ENCODE measurements at places on chromosomes 3 and 15.

DNA sequence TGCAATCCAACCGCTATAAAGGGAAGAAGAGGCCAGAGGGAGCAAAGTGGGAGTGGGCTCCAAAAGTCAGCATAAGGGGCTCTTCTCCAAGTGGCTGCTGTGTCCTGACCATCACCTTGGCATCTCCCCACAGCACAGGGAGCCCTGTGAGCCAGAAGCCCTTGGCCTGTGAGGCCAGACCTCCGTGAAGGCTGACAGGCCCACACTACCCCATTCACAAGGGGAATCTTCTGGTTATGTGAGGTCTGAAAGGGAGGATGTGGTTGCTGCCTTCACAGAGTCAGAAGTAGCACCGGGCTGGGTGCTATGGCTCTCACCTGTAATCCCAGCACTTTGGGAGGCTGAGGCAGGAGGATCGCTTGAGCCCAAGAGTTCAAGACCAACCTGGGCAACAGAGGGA, 2.6 kb upstream of the ULK3 start:
- peak overlapping the region; percentile 90 for H3K4me3 ChIP-seq
- H3K27ac ChIP-seq = peak overlapping the region; percentile 96
- H3K4me1 ChIP-seq = peaks cover 45% of the 10 kb centered on the region

DNA sequence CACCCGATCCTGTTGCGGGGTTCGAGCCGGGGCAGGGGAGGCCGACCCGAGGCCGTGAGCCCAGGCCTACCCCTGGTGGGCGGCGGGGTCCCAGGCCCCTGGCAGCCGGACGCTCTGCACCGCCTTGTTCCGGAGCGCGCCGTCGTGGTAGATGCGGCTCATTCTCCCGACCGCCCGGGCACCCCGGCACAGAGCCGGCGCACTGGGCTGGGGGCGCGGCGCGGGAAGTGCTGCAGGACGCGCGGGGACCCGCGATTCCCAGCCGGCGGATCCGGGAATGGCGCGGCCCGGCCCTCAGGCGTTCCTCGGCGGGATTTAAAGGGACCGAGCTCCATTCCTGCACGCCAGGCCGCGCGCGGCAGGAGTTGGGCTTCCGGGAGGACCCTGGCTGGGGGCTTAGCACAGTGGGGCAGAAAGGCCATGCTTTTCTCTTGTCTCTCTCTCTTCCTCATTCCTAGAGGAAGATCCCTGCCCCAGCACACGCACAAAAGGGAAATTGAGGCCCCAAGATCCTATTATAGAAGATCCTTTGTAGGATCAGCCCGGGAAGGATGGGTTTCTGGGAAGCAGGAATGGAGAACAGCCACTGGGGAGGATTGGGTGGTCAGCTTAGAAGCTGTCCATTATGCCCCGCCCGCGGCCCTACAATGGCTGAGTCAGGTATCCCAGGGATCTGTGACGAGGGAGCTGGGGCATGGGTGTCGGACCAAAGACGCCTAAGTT, at the start of gene ARPIN:
TSS of gene ARPIN (minus strand) at position 279 of the 723 bp plus-strand sequence. CDS start at position 162, 117 bp downstream.
- peaks cover 30% of the 10 kb centered on the region for H3K27me3 ChIP-seq
- H3K36me3 ChIP-seq = no peaks in the 10 kb centered on the region
- DNase-seq = peak; percentile 35
- no peaks in the 10 kb centered on the region for H3K4me1 ChIP-seq

DNA sequence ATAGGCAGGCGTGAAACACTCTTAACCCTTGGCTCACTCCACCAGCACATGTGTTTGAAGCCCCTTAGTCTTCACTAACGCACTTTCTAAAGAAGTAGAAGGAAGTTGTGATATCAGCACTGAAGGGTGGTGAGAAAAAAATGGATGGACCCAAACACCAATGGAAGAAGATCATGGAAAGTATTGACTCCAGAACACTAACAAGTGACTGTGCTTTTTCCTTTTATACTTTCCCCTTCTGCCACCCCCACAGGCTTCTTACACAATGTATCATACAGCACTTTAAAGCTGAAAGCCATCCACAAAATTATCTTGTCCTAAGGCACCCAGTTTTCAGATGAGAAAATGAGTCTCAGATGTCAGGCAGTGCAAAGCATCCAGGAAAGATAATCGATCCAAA, 93.9 kb upstream of the PHLDB2 start:
- H3K27ac ChIP-seq = no peak overlapping the region
- H3K27me3 ChIP-seq = no peaks in the 10 kb centered on the region
- DNase-seq = no peak
- peaks cover 22% of the 10 kb centered on the region for H3K4me1 ChIP-seq

DNA sequence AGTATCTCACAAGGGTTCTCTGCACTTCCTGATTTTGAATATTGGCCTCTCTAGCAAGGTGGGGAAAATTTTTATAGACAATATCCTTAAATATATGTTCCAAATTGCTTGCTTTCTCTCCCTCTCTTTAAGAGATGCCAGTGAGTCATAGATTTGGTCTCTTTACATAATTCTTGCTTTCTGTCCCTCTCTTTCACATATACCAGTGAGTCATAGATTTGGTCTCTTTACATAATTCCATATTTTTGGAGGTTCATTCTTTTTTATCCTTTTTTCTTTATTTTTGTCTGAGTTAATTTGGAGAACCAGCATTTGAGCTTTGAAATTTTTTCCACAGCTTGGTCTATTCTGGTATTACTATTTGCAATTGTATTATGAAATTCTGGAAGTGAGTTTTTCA, 77.7 kb upstream of the NUDT16 start:
- H3K27me3 ChIP-seq = peaks cover 8% of the 10 kb centered on the region
- H3K27ac ChIP-seq = no peak overlapping the region
- no peaks in the 10 kb centered on the region for H3K36me3 ChIP-seq
- H3K4me3 ChIP-seq = no peak overlapping the region
- DNase-seq = no peak

- H3K27ac ChIP-seq = peak overlapping the region; percentile 8
- peaks cover 24% of the 10 kb centered on the region for H3K4me1 ChIP-seq
- no peaks in the 10 kb centered on the region for H3K27me3 ChIP-seq
Measured at GRCh38 chr15:62046078-62046743, 14.0 kb downstream of the VPS13C start.

- no peak for DNase-seq
- H3K36me3 ChIP-seq = no peaks in the 10 kb centered on the region
- no peak overlapping the region for H3K27ac ChIP-seq
- H3K4me3 ChIP-seq = no peak overlapping the region
- H3K4me1 ChIP-seq = no peaks in the 10 kb centered on the region
Measured at GRCh38 chr15:63025460-63025859, 17.1 kb upstream of the TPM1 start.

DNA sequence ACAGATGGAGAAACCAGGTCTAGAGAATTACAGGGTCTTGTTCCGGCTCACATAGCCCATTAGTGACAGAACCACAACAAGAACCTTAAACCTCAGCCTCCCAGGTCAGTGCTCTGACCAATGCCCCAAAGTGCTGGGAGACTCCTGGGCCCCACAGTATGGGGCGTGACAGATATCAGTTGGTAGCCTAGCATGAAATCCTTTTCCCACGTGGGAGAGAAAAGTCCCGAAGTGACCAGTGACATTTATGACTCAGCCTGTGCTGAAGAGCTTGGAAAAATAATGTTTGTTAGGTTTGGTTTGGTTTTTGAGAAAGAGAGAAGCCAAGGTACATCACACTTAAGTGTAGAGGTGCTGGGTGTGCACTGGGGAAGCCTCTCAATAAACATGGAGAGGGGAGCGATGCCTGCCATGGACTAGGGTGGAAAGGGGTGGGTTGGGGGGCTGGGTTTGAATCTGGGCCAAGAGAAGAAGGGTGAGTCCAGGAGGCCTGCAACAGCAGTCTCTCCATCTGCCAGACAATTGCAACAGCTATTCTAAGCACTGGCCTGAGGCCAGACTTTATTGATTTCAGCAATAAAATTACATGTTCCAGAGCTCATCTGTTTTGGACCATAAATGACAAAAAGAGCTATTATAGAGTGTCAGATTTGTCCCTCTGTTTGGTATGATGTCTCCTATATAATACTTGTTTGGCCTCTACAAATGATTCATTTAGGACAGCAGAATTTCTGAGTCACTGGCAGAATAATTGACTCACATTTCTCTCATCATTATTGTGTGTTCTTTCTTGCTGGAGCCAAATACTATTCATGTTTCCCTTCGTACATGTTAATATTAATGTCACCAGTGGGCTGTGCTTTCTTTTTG, 43.4 kb downstream of the C2CD4A start:
- H3K4me3 ChIP-seq = no peak overlapping the region
- H3K27ac ChIP-seq = peak overlapping the region; percentile 73
- H3K27me3 ChIP-seq = peaks cover 4% of the 10 kb centered on the region
- peaks cover 16% of the 10 kb centered on the region for H3K4me1 ChIP-seq

DNA sequence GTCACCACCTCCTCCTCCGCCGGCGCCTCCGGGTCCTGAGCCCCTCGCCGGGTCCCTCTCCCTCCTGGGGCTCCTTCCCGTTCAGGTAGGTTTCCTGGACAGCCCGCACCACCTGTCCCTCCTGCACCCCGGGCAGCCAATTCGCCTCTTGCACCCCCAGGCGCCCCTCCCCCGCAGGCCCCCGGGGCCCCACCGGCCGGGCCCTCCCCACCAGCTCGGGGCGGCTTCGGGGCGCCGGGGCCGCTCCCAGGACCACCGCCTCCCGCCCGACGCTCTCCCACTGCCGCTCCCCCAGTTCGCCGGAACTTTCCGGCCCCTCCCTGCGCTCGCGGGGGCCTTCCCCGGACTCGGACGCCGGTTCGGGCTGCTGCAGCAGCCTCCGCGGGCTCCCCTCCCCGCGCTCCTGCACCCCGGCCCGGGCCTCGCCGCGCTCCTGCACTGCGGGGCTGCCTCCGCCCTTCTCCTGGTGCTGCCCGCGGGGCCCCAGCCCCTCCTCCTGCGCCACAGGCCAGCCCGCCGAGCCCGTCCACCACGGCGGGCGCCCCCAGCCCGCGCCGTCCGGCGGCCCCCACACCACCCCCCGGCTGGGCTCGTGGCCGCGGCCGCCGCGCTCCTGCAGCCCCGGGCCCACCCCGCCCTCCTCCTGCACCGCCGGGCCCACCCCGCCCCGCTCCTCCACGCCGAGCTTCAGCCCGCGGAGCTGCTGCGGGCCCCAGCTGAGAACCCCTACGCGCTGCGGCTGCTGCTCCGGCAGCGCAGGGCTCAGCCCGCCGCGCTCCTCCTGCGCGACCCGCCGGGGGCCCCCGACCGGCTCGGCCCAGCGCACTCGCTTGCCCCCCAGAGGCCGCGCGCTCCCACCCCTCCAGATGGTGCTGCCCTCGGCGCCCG, 587 bp upstream of the TNK2 start:
- H3K4me1 ChIP-seq = peaks cover 39% of the 10 kb centered on the region
- no peaks in the 10 kb centered on the region for H3K27me3 ChIP-seq

- H3K27me3 ChIP-seq = peaks cover 2% of the 10 kb centered on the region
- H3K27ac ChIP-seq = peak overlapping the region; percentile 79
- DNase-seq = no peak
- H3K4me3 ChIP-seq = no peak overlapping the region
Measured at GRCh38 chr15:70503073-70503745, 260.1 kb downstream of the UACA start.

DNA sequence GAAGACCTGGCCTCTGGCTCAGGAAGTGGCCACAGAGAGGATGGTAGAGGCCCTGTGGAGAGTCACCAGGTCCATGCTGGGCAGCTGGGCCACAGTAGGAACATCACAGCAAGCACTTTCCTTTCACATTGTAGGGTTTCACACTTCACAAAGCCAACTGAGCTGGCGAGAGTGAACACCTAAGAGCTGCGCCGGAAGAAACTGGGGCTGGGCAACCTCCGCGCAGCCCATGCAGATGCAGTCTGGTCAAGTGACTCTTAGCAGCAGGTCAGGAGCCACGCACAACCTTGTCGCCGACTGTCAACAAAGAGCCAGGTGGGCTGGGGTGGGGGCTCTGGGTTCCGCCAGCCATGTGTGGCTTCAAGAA, 15.3 kb upstream of the SHISA5 start:
- DNase-seq = no peak
- H3K4me1 ChIP-seq = peaks cover 57% of the 10 kb centered on the region
- no peak overlapping the region for H3K4me3 ChIP-seq
- no peak overlapping the region for H3K27ac ChIP-seq

- no peak overlapping the region for H3K27ac ChIP-seq
- no peaks in the 10 kb centered on the region for H3K36me3 ChIP-seq
- no peak overlapping the region for H3K4me3 ChIP-seq
- no peaks in the 10 kb centered on the region for H3K4me1 ChIP-seq
- no peak for DNase-seq
Measured at GRCh38 chr15:35858707-35859106, 312.7 kb upstream of the DPH6 start.

DNA sequence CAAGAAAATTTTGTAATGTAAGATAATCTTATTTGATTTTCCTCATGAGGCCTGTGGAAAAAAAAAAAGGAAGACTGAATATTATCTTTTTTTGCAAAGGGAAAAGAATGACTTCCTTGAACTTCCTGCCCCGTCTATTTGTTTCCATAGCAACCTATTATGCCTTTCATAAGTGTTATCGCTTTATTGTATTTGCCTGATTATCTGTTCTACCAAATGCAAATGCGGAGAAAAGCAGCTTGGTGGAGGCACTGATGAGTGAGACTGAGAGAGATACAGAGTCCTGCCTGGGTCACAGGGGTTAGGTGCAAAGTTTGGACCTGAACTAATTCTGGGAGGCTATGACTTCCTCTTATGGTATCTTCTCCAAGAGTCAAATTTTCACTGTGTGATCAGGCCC, 334.0 kb upstream of the KCNMB2 start:
- no peak overlapping the region for H3K27ac ChIP-seq
- DNase-seq = no peak
- no peaks in the 10 kb centered on the region for H3K36me3 ChIP-seq
- no peaks in the 10 kb centered on the region for H3K27me3 ChIP-seq

DNA sequence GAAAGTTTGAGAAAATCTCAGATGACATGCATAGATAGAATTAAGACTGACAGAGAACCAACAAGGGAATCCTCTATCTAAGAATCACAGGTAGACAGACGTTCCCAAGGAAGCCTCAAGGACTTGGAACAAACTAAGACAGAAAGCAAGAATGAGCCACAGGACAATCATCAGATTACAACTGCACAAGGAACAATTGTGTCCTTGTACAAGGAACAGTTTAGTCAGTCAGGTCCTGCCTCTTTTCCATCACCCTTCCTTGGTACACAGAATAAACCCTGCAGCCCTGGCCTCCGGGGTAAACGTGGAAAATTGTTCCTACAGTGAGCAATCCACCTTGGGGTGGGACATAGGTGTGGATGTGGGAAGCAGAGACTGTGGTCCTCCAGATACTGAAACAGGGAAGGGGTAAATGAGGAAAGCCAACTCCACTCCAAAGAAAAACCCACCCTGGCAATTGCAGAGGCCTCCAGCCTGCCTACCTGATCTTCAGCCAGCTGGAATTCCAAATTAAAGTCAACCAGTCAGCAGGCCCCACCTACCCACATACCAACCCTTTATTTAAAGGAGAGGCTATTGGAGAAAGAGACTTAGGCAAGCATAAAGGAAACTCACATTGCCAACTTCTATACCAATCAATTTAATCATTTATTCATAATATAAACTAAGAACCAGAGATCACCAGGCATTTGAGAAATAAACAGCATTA, 73.4 kb downstream of the ULK4 start:
- H3K4me3 ChIP-seq = no peak overlapping the region
- H3K36me3 ChIP-seq = peaks cover 13% of the 10 kb centered on the region
- H3K4me1 ChIP-seq = no peaks in the 10 kb centered on the region
- H3K27ac ChIP-seq = no peak overlapping the region
- DNase-seq = no peak

DNA sequence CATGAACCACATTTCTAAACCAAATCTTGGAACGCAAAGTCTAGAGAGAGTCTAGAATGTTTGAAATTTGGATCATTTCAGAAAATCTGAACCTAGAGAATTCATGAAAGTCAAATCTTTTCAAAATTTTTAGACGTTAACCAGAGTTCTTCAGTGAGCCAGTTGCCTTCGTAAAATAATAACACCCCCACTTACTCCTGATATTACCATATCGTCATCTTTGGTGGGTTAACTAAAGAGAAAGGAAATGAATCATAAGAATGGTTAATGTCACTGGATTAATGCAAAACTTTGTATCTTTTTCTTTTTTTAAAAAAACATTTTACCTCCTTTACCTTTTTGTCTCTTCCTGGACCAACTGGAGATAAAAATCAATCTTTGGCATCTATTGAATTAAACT, 1.2 kb upstream of the ZBED2 start:
- peak overlapping the region; percentile 98 for H3K27ac ChIP-seq
- no peaks in the 10 kb centered on the region for H3K27me3 ChIP-seq
- no peak for DNase-seq

Measured in activated CD4-positive, alpha-beta T cell treated with anti-CD3 and anti-CD28 coated beads for 36 hours (primary cell).